ENCODE measurements at places on chromosomes 11 and 22.

GRCh38 chr11:85682330-85683305, 3.4 kb downstream of the CCDC89 start:
- peak; percentile 91 for DNase-seq

DNA sequence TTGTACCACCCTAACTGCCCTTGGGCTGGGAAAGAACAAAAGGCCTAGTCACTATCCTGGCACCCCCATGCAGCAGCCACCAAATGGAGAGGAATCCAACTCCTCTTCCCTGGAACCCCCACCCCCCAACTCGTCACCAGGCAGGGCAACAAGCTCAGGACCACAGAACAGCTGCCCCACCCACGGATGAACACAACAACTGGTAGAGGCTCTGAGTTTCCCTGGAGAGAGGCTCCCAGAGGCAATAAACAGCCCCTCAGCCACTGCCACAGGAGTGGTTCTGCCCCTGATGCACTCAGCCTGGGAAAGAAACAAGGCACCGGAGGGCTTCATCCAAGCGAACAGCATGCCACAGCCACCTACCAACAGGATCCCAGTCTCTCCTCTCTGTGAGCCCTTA, 778.4 kb upstream of the FAT3 start:
- no peak for DNase-seq

GRCh38 chr22:42272431-42272999, 2.1 kb upstream of the TCF20 start:
- DNase-seq: no peak

GRCh38 chr22:47419239-47419638, 656.8 kb downstream of the TBC1D22A start:
- no peak for DNase-seq

DNA sequence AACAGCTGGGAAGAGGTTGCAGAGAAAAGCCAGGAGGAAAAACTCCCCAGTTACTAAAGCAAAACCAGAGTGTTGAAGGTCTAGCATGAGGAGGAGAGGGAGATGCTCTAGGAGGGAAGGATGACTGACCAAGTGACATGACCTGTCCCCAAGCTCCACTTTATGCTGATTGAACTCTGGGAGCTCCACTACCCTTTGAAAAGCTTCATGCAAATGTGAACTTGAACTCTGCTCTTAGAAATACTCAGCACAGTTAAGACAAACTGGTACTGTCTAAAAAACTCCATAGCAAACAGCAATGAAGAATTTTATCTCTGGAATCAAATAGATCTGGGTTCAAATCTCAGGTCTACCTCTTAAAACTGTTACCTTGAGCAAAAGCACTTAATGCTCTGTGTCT, 14.5 kb upstream of the POU2AF1 start:
- no peak for DNase-seq

DNA sequence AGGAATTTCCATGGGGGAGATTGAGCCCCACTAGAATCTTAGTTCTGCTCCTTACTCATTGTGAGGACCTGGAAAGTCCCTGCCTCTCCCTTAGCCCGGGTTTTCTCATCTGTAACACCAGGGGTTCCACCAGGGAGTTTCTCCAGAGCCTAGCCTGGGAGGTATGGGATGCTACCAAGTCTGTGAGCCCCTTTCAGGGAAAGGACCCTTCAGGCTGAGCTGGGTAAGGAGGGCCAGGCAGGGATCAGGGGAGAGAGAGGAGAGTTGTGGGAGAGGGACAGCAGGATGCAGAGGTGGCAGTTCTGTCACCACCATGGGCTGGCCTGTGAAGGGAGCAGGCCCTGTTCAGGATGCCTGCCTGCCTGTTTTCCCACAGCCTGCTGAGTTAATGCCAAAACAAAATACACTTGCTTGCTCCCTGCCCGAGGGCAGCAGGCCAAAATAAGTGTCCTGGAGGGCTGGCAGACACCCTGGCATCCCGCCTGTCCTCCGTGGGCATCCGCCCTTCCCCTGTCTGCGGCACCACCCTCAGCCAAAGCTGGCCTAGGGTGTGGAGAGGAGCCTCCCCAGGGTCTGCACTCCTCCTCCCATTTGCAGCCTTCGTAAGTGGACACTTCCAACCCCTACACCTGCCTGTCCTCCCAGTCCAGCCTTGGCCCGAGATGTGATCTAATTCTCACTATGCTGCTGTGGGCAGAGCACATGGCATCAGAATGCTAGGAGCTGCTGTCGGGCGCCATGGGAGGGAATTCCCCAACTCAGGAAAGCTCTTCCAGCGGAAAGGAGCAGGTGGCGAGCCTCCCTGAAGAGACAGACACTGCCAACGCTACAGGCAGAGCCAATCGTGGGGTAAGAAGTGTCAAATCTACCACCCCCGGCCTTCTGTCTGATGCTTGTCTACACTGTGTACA, 5.9 kb upstream of the FCHSD2 start:
- DNase-seq: peak; percentile 50

- DNase-seq: no peak
These were observed 77.9 kb downstream of the ST3GAL4 start for GRCh38 chr11:126433244-126433846.

DNA sequence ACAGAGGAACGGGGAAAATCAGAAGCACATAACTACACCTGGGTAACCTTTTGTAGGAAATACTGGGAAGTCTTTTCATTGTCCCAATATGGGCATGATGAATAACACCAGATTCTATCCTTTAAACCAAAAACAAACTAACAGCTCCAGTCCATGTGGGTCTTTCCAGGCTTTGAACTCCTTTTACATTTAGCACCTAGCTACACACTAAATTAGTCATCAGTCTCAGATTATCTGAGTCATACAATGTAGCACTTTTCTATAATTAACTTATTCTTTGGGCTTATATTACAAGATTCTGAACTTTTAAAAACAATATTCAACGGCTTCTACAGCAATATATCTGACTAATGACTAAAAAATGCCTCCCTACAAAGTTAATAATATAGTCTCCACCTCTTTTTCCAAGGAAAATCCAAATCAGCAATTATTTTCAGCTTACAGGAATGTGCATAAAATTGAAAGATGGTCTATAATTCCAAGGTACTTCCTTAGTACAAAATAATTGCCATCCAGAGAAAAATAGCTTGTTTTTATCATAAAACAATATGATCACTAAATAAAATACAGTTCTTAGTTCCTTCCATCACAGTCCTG, 26.3 kb downstream of the STK33 start:
- DNase-seq: no peak

DNA sequence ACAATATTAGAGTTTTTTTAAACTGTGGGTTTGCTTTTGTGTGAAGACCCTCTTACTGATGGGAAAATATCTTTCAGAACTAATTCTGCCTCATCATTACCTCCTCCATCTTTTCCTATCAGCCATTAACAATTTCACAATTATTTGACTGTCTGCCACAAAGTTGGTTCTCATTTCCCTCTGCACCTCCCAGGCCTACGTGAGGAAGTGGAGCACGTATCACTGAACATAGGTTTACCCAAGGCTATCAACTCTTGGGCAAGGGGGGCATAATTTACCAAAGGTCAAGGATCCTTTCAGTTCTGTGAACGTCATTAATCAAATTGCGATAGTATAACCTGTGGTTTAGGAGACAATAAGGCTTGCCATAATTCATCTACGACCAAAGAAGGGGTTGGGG, 60.0 kb downstream of the LIF start:
- DNase-seq: peak; percentile 45

GRCh38 chr11:6745465-6746015, 26.2 kb downstream of the OR2AG2 start:
- DNase-seq: no peak

GRCh38 chr11:117595440-117595839, 201.6 kb downstream of the DSCAML1 start:
- DNase-seq: peak; percentile 10

DNA sequence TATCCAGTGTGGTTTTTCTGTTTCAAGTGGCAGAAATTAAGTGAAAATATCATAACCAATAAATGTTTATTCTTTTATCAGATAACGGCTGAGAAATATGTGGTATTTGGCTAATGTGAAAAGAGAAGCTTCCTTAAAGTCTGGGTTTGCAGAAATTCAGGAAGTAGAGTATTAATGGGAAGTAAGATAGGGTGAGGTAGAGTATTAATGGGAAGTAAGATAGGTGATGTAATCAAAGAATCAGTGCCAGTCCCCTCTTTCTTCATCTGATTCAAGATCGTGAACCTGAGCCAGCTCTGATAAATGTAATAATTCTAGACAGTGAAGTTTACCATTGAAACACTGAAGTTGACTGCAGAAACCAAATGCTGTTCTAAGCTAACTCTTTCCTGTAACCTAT, 30.9 kb downstream of the TRPC6 start:
- DNase-seq: no peak

DNA sequence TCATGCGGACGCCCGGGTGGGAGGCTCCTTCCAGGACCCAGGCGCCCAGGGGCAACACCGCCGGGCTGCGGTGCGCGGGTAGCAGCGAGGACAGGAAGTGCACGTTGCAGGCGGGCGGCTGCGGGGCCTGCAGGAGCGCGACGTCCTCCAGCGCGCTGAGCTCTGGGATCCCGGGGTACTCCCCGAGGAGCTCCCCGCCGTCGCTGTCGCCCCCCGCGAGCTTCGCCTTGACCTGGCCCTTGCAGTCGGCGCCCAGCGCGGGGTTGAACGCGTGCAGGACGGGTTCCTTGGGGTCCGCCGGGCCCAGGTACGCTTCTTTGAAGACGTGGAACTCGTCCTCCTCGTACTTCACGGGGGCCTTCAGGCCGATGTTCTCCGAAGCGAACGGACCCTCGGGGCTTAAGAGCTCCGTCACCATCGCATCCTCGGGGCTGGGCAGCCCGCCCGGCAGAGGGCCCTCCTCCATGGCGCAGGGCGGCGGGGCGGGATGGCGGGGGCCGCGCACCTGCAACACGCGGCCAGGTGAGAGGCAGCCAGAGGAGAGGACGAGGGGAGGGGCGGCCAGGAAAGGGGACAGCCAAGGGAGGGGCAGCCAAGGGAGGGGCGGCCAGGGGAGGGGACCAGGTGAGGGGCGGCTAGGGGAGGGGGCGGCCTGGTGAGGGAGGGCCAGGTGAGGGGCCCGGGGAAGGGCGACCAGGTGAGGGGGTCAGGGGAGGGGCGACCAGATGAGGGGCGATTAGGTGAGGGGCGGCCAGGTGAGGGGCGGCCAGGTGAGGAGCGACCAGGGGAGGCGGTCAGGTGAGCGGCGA, 921 bp downstream of the TESMIN start:
- DNase-seq: peak; percentile 31

All from DMS53 (cell line).